ENCODE measurements at places on chromosomes 5 and 9.

- DNase-seq, result peak; percentile 3
These were observed 1.7 kb upstream of the SLC34A1 start for GRCh38 chr5:177382423-177383029.

- no peak for DNase-seq
These were observed 60.7 kb downstream of the MAT2B start for GRCh38 chr5:163565931-163566608.

- no peak for DNase-seq
These were observed 150.1 kb downstream of the RNF180 start for GRCh38 chr5:64315778-64316177.

- DNase-seq, result no peak
These were observed 24.1 kb downstream of the FYB1 start for GRCh38 chr5:39195198-39195826.
